AG09319 (cell line): ENCODE measurements at places on chromosomes 11 and 22.
A peak's percentile ranks its signal among the peaks of the same experiment; 100 is the strongest.

DNA sequence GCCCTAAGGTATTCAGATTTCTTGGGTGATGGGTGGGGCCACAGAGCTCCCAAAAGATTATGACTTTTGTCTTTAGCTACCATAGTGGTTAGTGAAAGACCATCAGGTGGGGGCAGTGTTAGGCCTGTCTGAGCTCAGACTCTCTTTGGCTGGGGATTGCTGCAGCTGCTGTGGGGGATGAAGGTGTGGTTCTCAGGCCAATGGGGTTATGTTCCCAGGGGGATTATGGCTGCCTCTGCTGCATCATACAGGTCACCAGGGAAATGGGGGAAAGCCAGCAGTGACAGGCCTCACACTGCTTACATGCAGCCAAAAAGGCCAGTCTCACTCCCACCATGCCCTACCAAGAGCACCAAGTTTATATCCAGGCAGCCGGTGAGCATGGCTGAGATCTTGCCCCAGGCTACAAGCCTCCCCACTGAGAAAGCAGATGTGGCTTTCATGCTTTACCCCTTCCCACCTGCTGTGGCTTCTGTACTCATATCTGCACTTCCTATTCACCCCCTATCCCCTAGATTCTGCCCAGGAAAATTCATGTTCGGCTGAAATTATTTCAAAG is 24.8 kb downstream of the CNTF start:
- no peak for DNase-seq

DNA sequence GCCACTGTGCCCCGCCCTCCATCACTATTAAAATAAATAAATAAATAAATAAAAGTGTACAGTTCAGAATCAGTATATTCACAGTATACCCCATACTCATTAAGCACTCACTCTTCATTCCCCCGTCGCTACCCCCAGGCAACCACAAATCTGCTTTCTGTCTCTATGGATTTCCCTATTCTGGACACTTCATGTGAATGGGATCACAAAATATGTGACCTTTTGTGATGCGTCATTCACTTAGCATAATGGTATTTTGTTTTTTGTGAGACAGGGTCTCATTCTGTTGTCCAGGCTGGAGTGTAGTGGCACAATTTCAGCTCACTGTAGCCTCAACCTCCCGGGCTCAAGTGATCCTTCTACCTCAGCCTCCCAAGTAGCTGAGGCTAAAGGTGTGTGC is 52.8 kb downstream of the RBX1 start:
- DNase-seq: no peak

DNA sequence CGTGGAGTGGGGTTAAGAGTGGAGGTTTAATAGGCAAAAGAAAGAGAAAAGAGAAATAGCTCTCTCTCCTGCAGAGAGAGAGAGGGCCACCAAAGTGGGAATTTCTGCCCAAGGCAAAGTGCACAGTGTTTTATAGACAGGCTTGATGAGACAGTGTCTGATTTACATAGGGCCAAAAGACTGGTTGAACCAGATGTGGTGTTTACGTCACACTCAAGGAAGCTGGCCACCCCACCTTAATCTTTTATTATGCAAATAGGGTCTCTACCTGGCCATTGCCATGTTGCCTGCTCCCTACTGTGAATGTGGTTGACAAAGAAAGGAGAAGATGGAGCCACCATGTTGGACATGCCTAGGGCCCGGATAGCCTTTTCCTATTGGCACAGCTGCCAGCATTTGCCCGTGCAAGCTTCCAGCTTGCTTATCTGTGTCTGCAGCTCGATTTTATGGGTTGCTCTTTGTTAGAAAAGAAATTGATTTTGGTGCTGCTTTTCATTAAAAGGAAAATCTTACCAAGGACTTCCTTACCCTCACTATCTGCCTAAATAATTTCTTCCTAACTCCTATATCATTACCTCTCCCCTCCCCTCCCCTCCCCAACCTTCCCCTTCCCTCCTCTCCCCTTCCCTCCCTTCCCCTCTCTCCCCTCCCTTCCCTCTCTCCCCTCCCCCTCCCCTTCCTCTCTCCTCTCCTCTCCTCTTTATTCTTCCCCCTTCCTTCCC is 436.0 kb downstream of the NELL1 start:
- no peak for DNase-seq

- DNase-seq: no peak
Observed at GRCh38 chr11:83693306-83693992, 407.3 kb upstream of the CCDC90B start.

GRCh38 chr11:118625036-118625690 is 17.7 kb downstream of the PHLDB1 start:
- no peak for DNase-seq

DNA sequence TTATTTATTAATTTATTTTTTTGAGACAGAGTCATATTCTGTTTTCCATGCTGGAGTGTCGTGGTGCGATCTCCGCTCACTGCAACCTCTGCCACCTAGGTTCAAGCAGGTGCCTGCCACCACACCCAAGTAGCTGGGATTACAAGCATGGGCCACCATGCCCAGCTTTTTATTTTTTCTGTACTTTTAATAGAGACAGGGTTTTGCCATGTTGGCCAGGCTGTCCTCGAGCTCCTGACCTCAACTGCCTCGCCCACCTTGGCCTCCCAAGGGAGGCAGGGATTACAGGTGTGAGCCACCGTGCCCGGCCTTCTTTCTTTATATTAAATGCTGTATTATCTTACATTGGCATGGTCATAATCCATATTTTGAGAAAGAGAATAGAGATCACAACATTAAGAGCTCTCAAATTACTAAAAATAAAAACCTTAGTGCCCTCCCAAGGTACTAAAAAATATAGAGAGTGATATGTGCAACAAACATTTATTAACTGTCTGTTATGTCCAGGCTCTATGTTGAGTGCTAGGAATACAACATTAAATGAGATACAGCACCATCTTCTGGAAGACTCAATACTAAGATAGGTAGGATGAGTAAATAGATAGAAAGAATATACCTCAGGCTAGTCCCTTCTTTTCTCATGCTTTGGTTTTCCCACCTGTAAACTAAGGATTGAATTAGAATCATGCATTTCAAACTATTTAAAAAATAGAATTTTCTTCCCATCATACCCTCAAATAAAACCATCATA is 84.1 kb downstream of the BBOX1 start:
- peak; percentile 11 for DNase-seq
